Smooth muscle cell of the pulmonary artery (primary cell): ENCODE measurements at places on chromosomes 11 and 22. TPM values are rescaled to one million over a fixed set of nuclear protein-coding genes. Genes with fewer than 3 reads are reported as not detected.

PPFIBP2 gene
- 11.1 and 17.2 TPM in 2 replicates for total RNA-seq

KLHDC7B gene
- 0.39 and 0.63 TPM in 2 replicates for total RNA-seq

SAA4 gene
- not detected in 2 replicates for total RNA-seq

ENTHD1 gene
- not detected in 2 replicates for total RNA-seq

FAM180B gene
- total RNA-seq, result not detected in 2 replicates

USP47 gene
- total RNA-seq, result 93.6 and 93.9 TPM in 2 replicates

DMC1 gene
- 0.56 and 0.85 TPM in 2 replicates for total RNA-seq

APOA4 gene
- not detected in 2 replicates for total RNA-seq

PANX3 gene
- not detected in 2 replicates for total RNA-seq

GAB2 gene
- total RNA-seq, result 17.7 and 17.8 TPM in 2 replicates

KRTAP5-9 gene
- total RNA-seq, result not detected in 2 replicates

TEX12 gene
- total RNA-seq, result 0.20 TPM in 1 of 2 replicates, not detected in the other

RAPSN gene
- 0.07 and 0.40 TPM in 2 replicates for total RNA-seq

BLID gene
- total RNA-seq, result 40.5 and 45.7 TPM in 2 replicates

DEPDC7 gene
- total RNA-seq, result 3.8 and 4.6 TPM in 2 replicates

CSF2RB gene
- total RNA-seq, result 0.46 and 0.52 TPM in 2 replicates

IFITM1 gene
- 31.5 and 106 TPM in 2 replicates for total RNA-seq

WT1 gene
- 0.07 TPM in 1 of 2 replicates, not detected in the other for total RNA-seq

MMP8 gene
- total RNA-seq, result 0.07 TPM in 2 replicates

TECTA gene
- 0.43 and 0.46 TPM in 2 replicates for total RNA-seq

MIAT gene
- 0.63 and 0.72 TPM in 2 replicates for total RNA-seq

TIRAP gene
- total RNA-seq, result 4.5 and 6.3 TPM in 2 replicates

LAYN gene
- 21.2 and 35.2 TPM in 2 replicates for total RNA-seq

FEN1 gene
- total RNA-seq, result 9.7 and 10.0 TPM in 2 replicates

SLC22A6 gene
- total RNA-seq, result not detected in 2 replicates

CCDC85B gene
- total RNA-seq, result 50.8 and 53.9 TPM in 2 replicates

CCDC116 gene
- 0.20 and 0.26 TPM in 2 replicates for total RNA-seq

UQCC3 gene
- total RNA-seq, result 6.6 and 7.5 TPM in 2 replicates

TRIM49D2 gene
- not detected in 2 replicates for total RNA-seq

CCDC188 gene
- total RNA-seq, result 1.2 and 2.7 TPM in 2 replicates

CDC42EP2 gene
- total RNA-seq, result 15.8 and 19.8 TPM in 2 replicates

WEE1 gene
- 28.5 and 30.5 TPM in 2 replicates for total RNA-seq

SHANK2 gene
- 1.8 and 6.5 TPM in 2 replicates for total RNA-seq

OR2D2 gene
- 0.13 and 0.36 TPM in 2 replicates for total RNA-seq

SMIM35 gene
- not detected in 2 replicates for total RNA-seq

SERHL2 gene
- 2.5 and 3.1 TPM in 2 replicates for total RNA-seq

MS4A18 gene
- not detected in 2 replicates for total RNA-seq

XKR3 gene
- total RNA-seq, result not detected in 2 replicates

KCNA4 gene
- 0.07 and 0.46 TPM in 2 replicates for total RNA-seq

CELSR1 gene
- 2.0 and 14.1 TPM in 2 replicates for total RNA-seq

KIF18A gene
- 3.8 and 6.8 TPM in 2 replicates for total RNA-seq

OR8I2 gene
- not detected in 2 replicates for total RNA-seq

TSSK2 gene
- not detected in 2 replicates for total RNA-seq

FAR1 gene
- 53.4 and 62.8 TPM in 2 replicates for total RNA-seq

TRIM51 gene
- total RNA-seq, result not detected in 2 replicates
